ENCODE measurements at places on chromosomes 6 and 20.

GRCh38 chr20:19347943-19348456 is 135.6 kb downstream of the SLC24A3 start:
- DNase-seq, result no peak

DNA sequence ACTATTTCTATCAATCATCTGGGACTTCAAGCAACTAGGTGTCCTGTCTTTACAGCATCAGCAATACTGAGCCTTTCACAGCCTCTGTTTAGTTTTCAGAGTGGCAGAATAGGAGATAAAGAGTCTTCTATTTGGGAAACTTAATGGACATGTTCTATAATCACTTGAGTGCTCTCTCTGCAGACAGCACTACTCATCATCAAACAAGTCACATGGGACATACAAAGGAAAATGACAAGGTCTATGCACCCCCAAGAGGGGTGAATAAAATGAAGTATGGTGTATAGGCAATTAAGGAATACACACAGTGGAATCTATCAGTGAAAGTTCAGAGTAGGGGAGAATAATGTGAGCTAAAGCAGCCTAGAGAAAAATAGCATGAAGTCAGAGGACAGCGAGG is 237.8 kb upstream of the THEMIS start:
- no peak for DNase-seq

GRCh38 chr6:13156381-13156780 is 172.0 kb downstream of the TBC1D7 start:
- no peak for DNase-seq

DNA sequence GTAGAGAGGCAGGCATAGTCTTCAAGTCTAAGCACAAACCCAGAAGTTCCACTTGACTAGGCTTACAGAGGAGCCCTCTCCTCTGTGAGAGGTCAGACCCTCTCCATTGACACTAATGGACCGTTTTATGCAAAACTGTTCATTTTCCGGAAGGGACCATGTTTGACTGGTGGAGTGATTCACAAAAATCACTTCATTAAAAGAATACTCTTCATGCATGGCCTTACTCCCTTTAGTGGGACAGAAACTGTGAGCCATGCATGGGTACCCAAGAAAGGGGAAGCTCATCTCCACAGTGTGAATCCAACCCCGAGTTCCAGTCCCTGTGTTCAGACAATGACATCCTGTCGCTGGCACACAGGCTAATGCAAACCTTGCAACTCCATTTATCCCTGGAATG is 63.2 kb downstream of the OLIG3 start:
- no peak for DNase-seq

GRCh38 chr6:110098511-110099116 is 80.9 kb downstream of the WASF1 start:
- DNase-seq, result no peak

- peak; percentile 12 for DNase-seq
Measured at GRCh38 chr6:89410788-89411144, 1.3 kb downstream of the RRAGD start.

- DNase-seq, result no peak
Measured at GRCh38 chr6:44481056-44481455, 93.5 kb downstream of the CDC5L start.

GRCh38 chr6:14713008-14713960 is 532.6 kb upstream of the JARID2 start:
- DNase-seq, result no peak

DNA sequence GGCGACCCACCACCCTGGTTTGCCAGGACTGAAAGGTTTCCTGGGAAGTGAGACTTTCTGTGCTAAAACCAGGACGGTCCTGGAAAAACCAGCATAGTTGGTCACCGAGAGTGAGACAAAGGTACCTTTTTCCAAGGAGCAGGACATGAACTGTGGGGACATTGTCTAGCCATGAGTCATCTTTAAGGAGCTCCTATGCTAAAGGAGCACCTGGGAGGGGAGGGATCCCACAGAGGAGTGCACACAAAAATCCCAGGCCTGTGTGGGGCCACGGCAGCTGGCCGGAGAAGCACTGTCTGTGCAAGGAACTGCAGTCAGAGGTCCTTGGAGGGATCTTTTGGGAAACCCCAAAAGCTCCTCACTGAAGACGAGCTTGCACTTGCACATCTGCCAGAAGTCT is 109.1 kb upstream of the PLEKHG1 start:
- no peak for DNase-seq

GRCh38 chr6:95325916-95326315 is 251.4 kb upstream of the MANEA start:
- DNase-seq, result no peak

DNA sequence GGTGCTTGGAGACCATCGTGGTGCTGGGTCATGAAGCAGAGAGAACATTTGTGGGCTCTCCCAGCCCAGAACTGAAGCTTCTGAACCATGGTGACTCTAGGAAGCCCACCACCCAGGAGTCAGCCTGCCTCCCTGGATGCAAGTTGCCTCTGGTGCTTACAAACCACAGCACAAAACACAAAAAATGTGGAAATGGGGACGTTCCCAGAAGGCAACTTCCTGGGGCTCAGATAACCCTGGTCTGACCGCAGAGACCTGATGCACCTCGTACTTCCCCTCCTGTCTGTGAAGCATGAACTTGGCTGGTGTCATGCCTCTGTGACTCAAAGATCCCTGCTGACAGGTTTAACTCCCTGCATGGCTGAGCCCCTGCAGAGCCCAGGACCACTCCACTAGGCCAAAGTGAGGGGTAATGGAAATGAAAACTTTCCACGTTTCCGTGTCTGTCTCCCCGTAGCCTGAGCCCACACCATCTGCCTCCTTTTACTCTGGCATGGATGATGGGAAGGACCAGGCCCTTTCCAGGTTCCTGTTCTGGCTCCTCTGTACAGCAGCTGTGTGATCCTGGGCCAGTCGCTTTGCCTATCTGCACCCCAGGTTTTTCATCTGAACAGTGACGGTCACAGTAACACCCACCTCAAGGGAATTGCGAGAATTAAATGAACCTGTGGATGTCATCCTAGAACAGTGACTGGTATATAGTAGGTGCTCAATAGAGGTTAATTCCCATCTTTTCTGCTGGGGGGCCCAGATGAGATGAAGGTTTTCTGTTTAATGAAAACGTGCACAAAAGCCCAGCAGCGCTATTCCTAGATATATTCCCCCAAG is 57.7 kb downstream of the PPP1R16B start:
- no peak for DNase-seq

- no peak for DNase-seq
Measured at GRCh38 chr6:160974304-160974771, 17.2 kb upstream of the MAP3K4 start.

DNA sequence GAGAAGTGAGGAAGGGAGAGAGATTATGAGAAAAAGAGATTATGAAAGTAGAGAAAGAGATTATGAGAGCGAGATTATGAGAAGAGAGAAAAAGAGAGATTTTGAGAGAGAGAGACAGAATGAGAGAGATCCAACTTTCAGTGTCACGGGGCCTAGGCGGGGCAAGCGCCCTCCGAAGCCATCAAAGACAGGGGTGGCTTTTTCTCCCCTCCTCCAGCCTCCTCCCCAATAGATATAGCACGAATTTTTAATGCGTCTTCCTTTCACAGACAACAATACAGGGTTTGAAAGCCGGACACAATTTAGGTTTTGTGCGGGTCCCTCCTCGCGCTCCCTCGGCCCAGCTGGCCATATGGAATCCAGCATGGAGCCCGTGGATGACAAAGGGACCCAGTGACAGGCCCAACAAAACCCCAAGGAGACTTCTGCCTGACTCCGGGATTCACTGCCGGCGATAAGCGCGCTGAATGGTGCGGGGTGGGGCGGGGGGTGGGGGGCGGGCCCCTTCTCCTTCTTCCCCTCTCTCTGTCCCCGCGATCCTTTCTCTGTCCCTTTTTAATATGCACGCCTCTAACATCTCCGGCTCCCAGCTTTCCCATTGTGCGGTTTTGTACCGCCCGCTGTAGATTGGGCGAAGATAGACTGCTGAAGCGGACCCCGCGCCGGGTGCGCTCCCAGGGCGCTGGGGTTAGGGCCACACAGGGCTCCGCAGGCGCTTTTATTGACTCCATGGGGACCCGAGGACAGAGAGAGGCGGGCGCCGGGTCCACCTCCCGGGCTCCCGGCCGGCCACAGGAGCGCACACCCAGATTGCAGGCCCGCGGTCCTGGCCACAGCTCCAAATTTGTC is 5.4 kb downstream of the NKX2-2 start:
- no peak for DNase-seq

- no peak for DNase-seq
Measured at GRCh38 chr6:170095273-170095981, 195.5 kb downstream of the DLL1 start.

DNA sequence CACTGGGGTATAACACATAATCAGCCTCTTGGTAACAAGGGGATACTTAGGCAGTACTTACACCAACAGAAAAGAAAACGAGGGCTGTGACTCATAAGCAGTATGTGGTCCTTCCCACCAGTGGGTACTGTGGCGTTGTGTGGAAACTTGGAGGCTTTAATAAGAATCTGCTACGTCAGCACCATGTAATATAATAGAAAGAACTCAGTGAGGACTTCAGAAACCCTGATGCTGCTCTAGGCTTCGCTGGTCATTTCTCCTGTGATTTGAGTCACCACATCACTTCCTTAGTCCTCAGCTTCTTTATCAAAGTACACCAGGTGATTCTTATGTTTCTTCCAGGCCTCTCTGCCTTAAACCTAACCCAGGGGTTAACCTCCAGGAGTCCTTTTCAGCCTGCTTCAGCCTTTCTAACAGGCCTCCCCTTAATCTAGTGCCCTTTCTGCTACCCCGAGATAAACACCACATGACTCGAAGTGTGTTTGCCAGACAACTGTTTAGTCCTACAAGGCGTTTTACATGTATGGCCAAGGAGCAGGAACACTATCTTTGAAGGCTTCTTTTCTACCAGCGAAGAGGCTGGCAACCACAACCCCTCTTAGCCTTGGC is 68.5 kb downstream of the FYN start:
- peak; percentile 94 for DNase-seq

DNA sequence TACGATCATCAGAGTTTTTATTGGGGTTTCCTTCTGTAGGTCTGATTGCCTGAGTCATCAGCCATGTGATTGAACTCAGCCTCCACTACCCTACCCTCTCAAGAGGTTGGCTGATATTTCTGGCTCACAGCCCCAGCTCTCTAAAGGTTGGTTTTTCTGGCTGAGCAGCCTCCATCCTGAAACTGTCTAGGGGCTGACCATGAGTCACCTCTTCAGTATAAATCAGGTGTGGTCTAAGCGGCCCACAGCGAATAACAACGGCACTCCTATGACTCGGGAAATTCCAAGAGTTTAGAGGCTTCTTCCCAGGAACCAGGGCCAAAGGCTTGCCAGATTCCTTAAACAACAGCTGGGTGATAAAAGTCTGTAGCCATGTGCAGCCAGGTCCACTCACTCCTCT is 115.5 kb downstream of the SOD2 start:
- no peak for DNase-seq

GRCh38 chr6:105322499-105323225 is 80.2 kb downstream of the PREP start:
- no peak for DNase-seq

- DNase-seq, result peak; percentile 84
Measured at GRCh38 chr6:122381494-122382265, 17.8 kb upstream of the HSF2 start.

DNA sequence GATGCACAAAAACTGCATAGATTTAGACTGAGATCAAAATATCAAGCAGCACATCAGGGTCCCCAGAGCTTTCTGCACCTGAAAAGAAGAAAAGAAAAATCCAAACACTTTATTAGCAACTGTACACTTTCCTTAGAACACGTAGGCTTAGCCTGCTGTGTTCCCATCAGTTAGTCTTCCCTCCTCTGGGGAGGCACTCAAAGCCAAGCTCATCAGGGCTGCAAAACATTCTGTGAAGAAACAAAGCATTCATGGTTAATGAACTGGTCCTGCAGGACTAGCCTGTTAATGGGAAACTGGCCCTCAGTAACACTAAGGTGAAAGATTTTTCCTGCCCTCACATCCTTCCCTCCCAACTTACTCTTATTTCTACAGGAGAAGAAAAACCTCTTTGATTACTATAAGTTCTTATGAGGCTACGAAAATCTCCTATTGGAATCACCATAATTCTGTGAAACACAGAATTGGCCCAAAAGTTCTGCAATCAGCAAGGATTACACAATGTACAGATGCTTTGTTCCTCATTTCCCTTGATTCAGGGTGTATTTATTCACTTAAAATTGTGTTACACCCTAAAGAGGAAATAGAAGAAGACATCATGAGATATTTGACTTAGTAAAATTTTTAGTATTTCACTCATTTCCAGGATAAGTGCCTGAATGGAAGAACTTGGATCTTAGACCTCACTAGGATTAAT is 901.0 kb upstream of the MAP3K7 start:
- peak; percentile 48 for DNase-seq

GRCh38 chr20:40891351-40891750 is 137.3 kb upstream of the TOP1 start:
- no peak for DNase-seq

GRCh38 chr6:119215885-119216590 is 133.5 kb downstream of the MAN1A1 start:
- peak; percentile 32 for DNase-seq

- no peak for DNase-seq
Measured at GRCh38 chr6:37554480-37554819, 54.8 kb upstream of the CCDC167 start.

DNA sequence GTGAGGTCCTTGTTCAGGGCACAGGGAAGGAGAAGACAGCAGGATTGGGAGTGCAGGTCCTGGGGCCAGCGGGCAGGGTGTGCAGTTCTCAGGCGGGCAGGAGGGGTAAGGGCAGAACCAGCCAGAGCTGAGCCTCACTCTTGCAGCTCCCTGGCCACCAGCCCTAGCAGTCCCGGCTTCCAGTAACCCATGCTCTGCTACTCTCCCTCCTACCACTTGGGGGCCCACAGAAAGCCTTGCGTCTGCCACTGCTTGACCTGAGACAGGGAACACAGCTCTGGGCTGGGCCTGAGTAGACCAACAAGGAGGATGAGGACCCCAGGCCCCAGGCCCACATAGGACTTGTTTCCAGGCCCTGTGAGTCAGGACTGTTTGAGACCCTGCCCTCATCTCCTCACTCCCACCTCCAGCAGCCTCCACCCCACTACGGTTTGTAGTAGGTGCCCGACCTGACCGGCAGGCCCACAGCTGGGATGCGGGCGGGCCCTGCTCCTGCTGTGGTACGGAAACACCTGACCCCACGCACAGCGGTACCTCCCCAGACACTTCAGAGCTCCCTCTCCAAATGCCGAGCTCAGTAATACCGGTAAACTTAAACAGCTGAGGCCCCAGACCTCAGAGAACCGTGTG is 39.2 kb downstream of the KCNK5 start:
- peak; percentile 80 for DNase-seq

- DNase-seq, result no peak
Measured at GRCh38 chr6:42403831-42404230, 47.9 kb downstream of the TRERF1 start.

DNA sequence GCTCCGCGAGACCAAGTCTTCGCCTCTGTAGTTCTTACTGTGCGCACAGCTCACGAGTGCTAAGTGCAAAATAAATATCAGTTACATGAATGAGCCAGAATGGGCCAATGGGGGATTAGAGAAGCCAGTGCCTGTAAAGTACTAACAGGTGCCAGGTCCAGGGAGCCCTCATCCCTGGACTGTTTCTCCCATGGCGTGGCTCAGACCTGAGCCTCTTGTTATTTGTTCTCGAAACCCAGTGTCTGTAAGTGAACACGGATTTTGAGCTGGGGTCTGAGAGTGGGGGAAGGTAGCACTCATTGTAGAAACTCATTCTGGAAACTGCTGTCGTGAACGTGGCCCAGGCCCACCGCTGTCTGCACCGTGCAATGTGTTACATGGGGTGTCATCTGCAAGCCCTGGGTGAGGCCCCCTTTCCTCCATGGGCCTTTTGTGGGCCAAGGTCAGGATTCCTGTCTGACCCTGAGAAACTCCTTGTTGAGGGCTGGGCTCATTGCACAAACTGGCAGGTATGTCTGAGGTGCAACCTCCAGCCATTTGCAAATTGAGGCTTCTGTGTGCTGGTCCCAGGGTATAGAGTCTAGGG is 154.7 kb downstream of the SYCP2 start:
- DNase-seq, result no peak

All from hematopoietic multipotent progenitor cell treated with erythropoietin and hydrocortisone succinate and interleukin-3 and kit ligand, for 6 days (in vitro differentiated cells).